ENCODE measurements at places on chromosomes 1 and 21.

GRCh38 chr1:113153116-113153803, 80.3 kb downstream of the LRIG2 start:
- DNase-seq = no peak

GRCh38 chr1:236284291-236284721, 2.5 kb upstream of the ERO1B start:
- no peak for DNase-seq

DNA sequence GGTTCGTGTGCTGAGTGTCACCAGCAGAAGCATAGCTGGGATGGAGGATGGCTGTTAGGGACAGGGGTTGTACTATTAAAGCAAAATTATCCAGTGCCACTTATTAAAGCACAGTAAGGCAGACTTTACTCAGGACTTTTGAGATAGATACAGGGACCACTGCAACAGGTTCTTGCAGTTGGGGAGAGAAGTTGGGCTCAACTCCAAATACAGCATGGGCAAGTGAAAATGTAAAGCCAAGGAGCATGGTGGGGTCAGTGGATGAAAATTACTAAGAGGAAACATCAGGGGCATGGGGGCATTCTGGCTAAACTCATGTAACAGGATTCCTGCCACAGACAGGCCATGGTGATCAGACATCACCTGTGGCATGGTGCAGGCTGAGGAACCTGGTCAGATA, 15.0 kb upstream of the REN start:
- DNase-seq = no peak

DNA sequence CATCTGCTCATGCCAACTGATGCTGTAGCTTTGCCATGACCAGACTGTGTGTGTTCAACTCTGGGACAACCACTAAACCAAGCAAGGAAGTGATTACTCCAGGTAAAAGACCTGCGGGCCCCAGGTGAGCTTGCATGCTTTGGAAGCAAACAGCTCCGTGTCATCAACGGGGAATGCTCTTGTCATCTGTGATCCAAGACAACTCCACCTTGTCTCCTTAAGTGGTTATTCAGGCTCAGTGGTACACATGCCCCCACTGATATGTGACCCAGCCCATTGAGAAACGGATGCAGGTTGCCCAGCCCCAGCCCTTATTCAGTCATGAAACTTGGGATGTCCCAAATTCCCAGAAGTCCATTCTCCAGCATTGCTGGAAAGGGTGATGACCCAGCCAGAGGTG, 89.0 kb downstream of the TIAM1 start:
- no peak for DNase-seq

DNA sequence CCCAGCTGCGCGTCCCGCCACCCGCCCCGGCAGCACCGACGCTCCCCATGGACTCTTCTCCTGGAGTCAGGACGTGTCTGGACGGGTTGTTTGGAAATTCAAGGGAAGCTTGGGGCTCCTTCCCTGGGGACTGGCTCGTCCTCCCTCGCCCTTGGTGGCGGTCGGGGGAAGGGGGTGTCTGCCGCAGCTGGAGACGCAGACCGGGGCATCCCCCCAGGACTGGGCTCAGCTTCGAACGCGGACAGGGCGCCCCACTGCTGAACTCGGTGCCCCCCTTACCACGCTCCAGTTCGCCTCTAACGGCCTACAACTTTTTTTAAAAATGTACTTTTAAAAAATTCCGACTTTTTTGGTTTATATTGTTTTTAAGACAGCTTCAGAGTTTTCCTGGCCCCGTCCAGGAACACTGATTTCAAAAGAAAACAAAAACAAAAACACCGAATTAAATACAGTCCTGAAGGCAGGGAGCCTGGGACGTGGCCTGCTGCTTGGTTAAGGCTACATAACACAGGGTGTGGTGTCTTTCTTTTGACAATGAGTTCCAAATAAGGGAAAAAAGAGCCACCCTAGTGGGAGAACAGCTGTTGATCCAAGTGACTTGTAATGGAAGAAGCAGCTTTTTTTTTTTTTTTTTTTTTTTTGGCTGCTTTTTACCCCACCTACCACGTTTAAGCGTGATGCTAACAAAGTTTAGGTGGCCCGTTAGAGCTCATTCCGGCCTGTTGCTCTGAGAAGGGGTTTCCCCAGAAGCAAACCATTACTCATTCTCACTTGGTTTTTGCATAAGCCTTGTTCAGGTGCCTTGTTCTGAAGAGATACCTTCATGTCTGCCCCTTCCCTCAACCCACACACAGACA, 862 bp upstream of the DIPK1A start:
- peak; percentile 66 for DNase-seq

- DNase-seq = peak; percentile 83
These were observed 652 bp downstream of the ARL8A start for GRCh38 chr1:202143768-202144401.

GRCh38 chr1:167110586-167110985, 16.7 kb downstream of the STYXL2 start:
- DNase-seq = no peak
